Stomach (tissue), 19 donors: ENCODE measurements at places on chromosomes 3 and 15. TPM values are rescaled to one million over a fixed set of nuclear protein-coding genes. Genes with fewer than 3 reads are reported as not detected.

GRCh38 chr15:79978260-79978654 is 7.3 kb upstream of the BCL2A1 start:
- DNase-seq: no peak

DNA sequence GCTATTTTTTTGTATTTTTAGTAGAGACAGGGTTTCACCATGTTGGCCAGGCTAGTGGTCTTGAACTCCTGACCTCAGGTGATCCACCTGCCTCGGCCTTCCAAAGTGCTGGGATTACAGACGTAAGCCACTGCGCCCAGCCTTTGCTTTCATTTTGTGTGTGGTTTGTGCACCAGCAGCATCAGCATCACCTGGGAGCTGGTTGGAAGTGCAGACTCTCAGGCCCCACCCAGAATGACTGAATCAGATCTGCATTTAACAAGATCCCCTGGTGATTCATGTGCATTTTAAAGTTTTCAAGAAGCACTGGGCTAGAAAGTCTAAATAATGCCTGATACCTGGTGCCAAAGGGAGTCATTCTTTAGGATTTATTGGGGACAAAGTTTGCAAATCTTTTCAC is 73.4 kb upstream of the BNIP2 start:
- no peak for DNase-seq

DNA sequence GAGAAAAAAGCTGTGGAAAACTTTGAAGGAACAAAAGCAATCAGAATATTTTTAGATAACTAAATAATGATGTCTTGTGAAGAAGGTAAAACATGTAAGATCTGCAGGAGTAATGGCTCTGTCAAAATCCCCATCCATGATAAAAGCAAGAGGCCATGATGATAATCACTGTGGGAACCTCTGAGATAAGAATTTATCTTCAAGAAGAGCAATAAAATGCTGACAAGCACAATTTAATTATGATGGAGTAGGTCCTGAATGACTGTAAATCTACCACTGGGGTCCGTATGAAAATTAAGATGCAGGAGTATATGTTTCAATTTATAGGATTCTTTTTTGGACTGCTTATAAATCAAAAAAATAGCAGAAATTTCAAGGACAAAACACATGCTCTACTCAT is 68.3 kb upstream of the CHMP2B start:
- no peak for DNase-seq

GRCh38 chr3:44048196-44048924 is 193.3 kb upstream of the TOPAZ1 start:
- DNase-seq: peak; percentile 16

The CD200R1L gene
- total RNA-seq: not detected

DNA sequence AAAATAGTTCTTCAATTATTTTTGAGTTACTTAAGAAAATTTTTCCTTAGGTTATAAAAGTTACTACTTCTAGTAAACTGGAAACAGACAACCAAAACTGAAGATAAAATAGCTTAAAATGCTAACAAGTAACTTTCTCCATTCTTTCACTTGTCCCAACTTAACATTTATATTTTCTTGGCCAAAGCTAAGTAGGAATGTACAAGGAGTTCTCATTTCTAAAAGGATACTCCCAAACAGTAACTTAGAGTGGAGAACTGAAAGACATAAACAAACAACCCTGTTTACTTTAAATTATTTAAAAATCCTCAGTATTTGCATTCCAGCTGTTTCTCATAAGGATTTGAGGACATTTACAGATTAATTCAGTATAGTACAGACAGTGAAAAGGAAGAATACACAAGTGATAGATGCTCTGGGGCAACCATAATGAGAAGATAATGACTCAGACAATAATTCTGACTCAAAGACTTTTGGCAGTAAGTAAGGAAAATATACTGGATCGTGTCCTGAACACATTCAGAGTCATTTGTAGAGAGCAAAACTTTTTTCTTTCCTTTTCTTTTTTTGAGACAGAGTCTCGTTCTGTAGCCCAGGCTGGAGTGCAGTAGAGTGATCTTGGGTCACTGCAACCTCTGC is 29.2 kb upstream of the ANXA2 start:
- DNase-seq: no peak

DNA sequence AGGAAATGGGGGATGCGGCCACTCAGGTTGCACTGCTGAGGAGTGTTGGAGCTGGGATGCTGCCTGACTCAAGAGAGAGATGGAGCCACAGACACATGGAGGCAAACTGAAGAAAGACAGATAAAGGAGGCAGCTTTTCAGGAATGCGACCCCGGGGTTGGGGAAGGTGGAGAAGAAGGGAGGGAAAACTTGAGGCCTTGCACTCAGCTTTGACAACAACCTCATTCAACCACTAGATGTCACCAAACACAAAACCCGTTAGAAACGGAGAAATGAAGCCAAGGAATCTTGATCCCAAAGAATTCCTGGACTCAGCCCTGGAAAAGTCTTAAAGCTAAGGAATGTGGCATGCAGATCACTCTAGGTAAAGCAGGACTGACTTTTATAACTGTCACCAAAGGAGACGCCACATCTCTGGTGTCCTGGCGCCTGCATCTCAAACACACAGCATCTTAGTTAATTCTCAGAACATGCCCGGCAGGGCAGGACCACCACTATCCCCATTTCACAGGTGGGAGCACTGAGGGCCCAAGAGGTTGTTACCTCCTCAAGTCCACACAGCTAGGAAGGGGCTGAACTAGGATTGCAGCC is 59.6 kb upstream of the LMCD1 start:
- peak; percentile 87 for DNase-seq

DNA sequence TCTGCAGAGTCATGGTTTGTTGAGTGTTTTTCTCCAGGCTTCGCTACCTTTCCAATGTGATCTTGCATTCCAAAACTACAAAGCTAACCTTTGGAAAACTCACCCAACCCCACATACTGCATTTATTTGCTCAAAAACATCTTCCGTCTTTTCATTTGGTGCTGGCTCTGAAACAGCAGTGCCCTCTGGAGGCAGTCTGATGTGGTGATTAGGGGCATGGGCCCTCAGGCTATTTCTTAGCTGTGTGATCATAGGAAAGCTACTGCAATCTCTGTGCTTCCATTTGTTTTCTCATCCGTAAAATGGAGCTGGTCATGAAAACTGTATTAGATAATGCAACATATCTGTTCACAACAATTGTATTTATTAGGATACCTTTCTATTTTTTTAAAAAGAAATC is 47.0 kb downstream of the MTHFS start:
- DNase-seq: peak; percentile 62

GRCh38 chr3:150059729-150060128 is 89.0 kb upstream of the PFN2 start:
- no peak for DNase-seq

The HACD3 gene
- total RNA-seq: 32.6 TPM

- DNase-seq: no peak
These were observed 105.6 kb downstream of the FBLN2 start for GRCh38 chr3:13654330-13655060.

DNA sequence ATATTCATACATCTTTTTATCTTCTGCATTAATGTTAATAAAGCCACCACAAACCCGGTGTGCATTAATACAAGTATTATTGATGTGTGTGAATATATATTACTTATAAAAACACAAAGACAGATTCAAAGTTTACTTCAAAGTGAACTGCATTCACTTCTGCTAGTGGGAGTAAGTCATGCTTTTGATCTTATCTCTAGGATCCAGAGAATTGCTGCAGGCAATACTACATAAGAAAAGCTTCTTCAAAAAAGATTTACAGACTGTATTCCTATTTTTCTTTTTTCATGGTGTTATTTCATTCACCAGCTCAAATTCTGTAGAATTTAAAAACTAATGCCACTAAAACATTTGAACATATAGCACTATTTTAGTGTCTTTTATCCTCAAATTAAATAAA is 87.5 kb upstream of the CBLB start:
- no peak for DNase-seq

DNA sequence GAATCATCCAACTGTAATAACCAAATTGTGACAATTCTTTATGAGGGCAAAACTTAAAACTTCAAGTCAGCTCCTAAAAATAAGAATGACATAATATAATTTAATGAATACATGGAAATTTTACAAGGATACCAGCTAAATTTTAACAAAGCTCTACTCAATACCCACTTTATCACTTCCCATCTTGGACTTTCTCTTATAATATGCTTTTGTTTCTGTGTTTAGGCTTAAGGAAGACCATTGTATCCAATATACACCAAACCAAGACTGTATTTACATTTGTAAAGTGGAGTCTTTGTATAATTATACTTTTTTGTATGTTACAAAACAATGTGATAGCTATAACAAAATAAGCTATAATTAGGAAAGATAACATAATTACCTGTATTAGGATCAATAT is 16.8 kb downstream of the ATP13A3 start:
- DNase-seq: no peak
